ENCODE measurements at places on chromosomes 2 and 18. TPM values are rescaled to one million over a fixed set of nuclear protein-coding genes. Genes with fewer than 3 reads are reported as not detected.

- DNase-seq = no peak
These were observed 27.2 kb downstream of the TNS1 start for GRCh38 chr2:217975626-217976025.

- no peak for DNase-seq
These were observed 68.1 kb downstream of the CCDC178 start for GRCh38 chr18:33372442-33372841.

DNA sequence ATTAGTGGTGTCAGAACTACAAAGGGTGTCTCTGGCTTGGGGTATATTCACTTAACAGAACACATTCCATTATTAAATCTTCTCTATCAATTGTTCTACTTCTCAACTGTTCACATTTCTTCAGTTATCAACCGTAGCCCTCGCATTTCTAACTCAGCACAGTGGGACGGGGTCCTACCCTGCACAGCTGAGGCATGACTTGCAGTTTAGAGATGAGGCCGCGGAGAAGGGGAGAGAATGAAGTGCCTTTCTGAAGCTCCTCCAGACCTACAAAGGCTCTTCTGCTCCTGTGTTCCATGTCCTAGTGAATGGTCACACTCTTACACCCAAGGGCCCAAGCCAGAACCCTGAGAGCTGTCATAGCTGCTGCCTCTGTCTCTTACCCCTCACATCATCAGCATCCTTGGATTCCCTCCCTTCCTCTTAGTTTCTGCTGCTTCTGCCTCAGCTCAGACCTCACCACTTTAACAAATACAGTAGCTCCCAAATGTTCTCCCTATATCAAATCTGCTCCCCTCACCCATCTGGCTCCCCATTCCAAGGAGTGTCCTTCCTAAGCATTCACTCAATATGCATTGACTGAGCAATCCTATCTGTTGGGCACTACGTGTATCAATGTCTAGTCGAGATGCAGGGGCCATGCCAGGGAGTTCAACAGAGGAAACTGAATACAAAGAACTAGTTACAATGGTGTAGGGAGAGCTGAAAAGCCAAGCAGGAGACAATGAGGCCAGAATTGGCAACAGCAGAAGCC, 34.3 kb upstream of the MRPL19 start:
- no peak for DNase-seq

DNA sequence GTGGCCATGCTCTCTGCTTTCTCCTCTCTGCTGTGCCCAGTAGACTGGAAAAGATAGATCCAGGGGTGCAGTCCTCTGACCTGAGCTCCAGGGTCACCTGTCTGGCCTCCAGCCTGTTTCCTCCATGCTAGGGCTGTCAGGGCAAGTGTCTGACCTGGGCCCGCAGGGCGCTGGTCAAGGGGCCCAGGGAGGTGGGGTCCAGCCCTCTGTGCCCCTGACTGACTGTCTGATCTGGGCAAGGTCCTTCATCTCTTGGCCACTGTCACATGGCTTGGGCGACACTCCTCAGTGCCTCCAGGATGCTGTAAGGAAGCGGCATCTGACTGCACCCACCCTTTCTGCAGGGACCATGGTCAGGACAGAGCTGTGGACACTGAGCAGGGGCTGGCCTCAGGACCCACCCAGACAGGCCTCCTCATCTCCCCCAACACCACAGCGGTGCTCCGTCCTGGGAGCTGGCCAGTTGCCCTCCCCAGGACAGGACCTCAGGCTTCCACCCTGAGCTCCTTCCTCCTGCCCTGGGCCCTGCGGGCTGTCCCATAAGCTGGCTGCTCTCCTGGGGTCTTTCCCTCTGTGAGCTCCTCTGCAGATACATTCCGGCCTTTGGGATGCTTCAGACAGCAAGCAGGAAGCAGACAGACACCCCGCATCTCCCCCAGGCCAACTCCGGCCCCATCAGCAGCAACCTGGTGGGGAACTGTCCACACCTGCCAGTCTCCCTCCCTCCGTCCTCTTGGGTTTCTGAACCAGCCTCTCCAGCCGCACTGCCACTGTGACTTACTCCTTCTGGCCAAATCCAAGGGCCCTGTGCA, 21.2 kb upstream of the ALPI start:
- no peak for DNase-seq

DNA sequence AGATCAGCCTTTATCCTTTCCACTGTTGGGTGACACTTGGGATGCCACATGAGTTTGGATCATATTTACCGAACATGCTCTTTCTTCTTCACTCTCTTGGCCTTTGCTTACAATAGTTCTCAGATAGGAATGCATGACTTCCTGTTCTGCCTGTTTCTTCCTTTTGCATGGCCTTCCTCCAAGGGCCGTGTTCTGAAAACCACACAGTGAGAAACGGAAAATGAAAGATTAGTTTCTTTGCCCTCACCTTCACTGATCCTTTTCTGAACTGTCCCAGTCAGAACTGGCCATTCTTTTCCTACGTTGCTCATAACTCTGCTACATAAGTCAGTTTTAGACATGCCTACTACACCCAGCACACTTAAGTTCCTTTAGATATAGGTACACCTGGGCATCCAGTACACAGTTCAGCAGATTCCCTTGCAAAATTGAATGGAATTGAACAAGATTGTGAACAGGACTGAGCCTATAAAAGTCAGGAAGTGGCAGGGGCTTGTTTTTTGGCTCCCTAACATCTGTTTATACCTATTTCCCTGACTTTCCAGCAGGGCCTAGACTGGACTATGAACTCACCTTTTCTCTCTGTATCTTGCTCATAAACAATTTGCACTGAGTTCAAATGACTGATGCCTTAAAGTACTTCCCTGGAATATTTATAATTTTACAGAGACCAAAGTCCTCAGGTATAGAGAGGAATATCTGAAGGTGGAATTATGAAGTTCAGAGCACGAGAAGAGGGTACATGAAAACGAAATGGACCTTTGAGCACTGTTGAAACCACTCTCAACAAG, 186.4 kb upstream of the ST6GAL2 start:
- no peak for DNase-seq

- DNase-seq = no peak
These were observed 274.2 kb upstream of the LRRTM4 start for GRCh38 chr2:77796397-77796796.

- no peak for DNase-seq
These were observed 118.8 kb upstream of the CTAGE1 start for GRCh38 chr18:22536558-22536957.

GRCh38 chr2:241854342-241855244, 4.1 kb downstream of the PDCD1 start:
- DNase-seq = no peak

DNA sequence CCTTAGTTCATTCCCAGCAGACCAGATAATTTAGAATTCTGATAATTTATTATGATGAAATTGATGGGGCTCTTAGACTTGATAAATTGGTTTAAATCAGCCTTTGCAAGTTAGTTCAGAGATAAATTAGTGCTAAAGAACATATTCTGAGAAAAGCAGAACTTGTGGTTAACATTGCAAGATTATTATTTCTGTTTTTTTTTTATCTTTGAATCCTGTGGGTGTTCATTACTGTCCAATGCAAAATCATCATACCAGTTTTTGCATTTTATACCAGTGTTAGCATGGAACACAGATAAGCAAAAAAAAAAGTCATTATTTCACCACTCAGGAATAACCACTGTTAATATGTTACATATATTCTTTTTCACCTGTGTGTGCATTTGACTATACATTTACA, 9.1 kb downstream of the SEPTIN2 start:
- DNase-seq = no peak

- DNase-seq = no peak
These were observed 18.8 kb downstream of the ANKRD29 start for GRCh38 chr18:23643815-23644490.

- no peak for DNase-seq
These were observed 53.7 kb downstream of the HS1BP3 start for GRCh38 chr2:20596973-20597859.

DNA sequence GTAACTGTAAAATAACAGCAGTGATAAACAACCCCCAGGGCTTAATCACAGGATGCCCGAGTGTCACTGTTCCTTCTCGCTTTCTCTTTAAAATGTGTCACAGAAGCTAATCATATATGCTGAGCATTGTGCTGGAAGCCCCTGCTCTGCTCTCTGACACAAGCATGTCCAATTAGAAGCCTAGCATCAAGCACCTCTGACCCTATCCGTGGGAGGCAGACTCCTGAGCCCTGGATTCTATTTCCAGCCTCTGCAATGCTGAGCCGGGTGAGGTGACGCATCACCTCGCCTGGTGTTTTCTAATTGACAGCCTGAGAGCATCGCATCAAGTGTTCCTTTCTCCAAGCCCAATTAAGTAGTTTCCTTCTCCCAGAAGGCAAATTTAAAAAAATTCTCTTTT, 19.7 kb upstream of the SCG2 start:
- DNase-seq = no peak

GRCh38 chr2:49616800-49617199, 462.5 kb upstream of the FSHR start:
- no peak for DNase-seq

GRCh38 chr2:86420913-86421312, 20.3 kb upstream of the KDM3A start:
- DNase-seq = no peak

GRCh38 chr2:239389414-239390329, 11.1 kb downstream of the HDAC4 start:
- DNase-seq = no peak

DNA sequence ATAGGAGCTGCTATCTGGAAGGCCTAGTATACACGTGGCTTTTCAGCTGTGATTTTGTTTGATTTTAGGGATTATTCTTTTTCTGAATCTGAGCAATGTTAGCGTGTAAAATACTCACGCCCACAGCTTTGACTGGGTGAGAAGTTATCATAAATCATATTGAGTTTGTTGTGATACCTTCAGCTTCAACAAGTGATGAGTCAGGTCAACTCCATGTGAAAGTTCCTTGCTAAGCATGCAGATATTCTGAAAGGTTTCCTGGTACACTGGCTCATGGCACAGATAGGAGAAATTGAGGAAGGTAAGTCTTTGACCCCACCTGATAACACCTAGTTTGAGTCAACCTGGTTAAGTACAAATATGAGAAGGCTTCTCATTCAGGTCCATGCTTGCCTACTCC, at the start of gene GKN1:
Gene GKN1 (plus strand): TSS at position 386 of the 400 bp plus-strand sequence. CDS start 42 bp downstream, outside the sequence.
- no peak for DNase-seq

GRCh38 chr18:8711736-8712135, 6.4 kb downstream of the MTCL1 start:
- no peak for DNase-seq

The TFPI gene
- total RNA-seq = not detected

The CASP10 gene
- 25.5 TPM for total RNA-seq

The PROC gene
- total RNA-seq = not detected

The RSAD2 gene
- 10.0 TPM for total RNA-seq

The LRRC30 gene
- not detected for total RNA-seq

The DTNA gene
- 0.58 TPM for total RNA-seq

The OSBPL1A gene
- 4.0 TPM for total RNA-seq

The GCG gene
- total RNA-seq = not detected

The EMILIN1 gene
- total RNA-seq = 0.62 TPM

The TLK1 gene
- 61.9 TPM for total RNA-seq

The PAX8 gene
- total RNA-seq = 2.3 TPM

All from activated naive CD8-positive, alpha-beta T cell treated with anti-CD3 and anti-CD28 coated beads for 36 hours (primary cell).